ENCODE measurements at places on chromosomes 5 and 9.

DNA sequence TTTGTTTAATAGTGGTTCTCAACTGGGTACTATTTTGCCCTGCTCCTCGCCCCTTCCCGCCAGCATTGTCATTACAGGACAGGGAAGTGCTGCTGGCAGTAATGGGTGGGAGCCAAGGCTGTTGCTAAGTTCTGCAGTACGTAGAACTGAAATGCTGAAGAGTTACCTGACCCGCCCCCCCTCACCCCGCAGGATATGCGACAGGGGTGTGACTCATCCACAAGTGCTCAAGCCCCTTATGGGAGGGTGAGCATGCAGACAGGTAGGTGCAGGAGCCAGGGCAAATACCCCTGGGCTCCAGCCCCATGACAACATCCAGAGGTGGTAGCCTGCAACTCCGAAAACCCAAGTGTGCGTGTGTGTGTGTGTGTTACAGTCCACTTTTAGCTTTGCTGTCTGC lies 35.7 kb downstream of the LRRC70 start:
- no peaks in the 10 kb centered on the region for H3K36me3 ChIP-seq
- no peaks in the 10 kb centered on the region for H3K4me1 ChIP-seq
- no peak for DNase-seq

DNA sequence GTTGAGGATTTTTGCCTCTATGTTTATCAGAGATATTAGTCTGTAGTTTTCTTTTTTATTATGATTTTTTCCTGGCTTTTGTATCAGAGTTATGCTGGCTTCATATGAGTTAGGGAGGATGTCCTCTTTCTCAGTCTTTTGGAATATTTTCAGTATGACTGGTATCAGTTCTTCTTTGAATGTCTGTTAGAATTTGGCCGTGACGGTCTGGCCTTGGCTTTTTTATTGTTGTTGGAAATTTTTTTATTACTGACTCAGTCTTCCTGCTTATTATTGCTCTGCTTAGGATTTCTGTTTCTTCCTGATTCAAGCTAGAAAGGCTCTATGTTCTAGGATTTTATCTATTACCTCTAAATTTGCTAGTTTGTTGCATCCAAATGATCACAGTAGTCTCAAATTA lies 421.9 kb downstream of the CDH10 start:
- H3K36me3 ChIP-seq = no peaks in the 10 kb centered on the region
- H3K4me3 ChIP-seq = no peak overlapping the region
- no peak overlapping the region for H3K27ac ChIP-seq
- no peaks in the 10 kb centered on the region for H3K27me3 ChIP-seq
- no peak for DNase-seq

GRCh38 chr5:175629261-175629660 lies 28.6 kb upstream of the HRH2 start:
- no peaks in the 10 kb centered on the region for H3K4me1 ChIP-seq
- H3K36me3 ChIP-seq = no peaks in the 10 kb centered on the region
- no peak overlapping the region for H3K4me3 ChIP-seq
- H3K27me3 ChIP-seq = no peaks in the 10 kb centered on the region

GRCh38 chr9:70935856-70936255 lies 185.6 kb downstream of the TRPM3 start:
- no peaks in the 10 kb centered on the region for H3K4me1 ChIP-seq
- no peaks in the 10 kb centered on the region for H3K36me3 ChIP-seq
- DNase-seq = no peak
- no peak overlapping the region for H3K27ac ChIP-seq

GRCh38 chr5:176676361-176676824 lies 29.1 kb downstream of the TSPAN17 start:
- H3K36me3 ChIP-seq = no peaks in the 10 kb centered on the region
- no peak overlapping the region for H3K27ac ChIP-seq
- DNase-seq = no peak
- peaks cover 34% of the 10 kb centered on the region for H3K27me3 ChIP-seq

- no peak for DNase-seq
- H3K4me1 ChIP-seq = peaks cover 12% of the 10 kb centered on the region
- H3K27me3 ChIP-seq = no peaks in the 10 kb centered on the region
- H3K36me3 ChIP-seq = peaks cover 6% of the 10 kb centered on the region
These were observed 13.6 kb downstream of the UBE2D2 start for GRCh38 chr5:139574641-139575312.

DNA sequence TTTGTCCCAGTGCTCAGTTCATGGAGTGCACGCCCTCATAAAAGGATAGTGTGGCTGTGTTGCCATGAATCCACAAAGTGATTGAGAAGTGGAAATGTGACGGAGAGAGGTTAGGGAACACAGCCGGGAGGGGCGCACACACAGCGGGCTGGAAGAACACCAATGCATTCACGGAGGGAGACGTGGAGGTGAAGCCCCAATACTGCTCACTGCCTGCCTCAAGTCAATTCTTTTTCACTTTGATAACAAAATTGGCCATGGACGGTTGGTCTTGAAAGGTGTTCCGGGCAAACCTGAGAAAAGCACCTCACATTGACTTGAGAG lies 424.1 kb downstream of the MED10 start:
- H3K36me3 ChIP-seq = no peaks in the 10 kb centered on the region
- H3K4me1 ChIP-seq = no peaks in the 10 kb centered on the region
- no peak overlapping the region for H3K27ac ChIP-seq
- DNase-seq = no peak
- H3K4me3 ChIP-seq = no peak overlapping the region

DNA sequence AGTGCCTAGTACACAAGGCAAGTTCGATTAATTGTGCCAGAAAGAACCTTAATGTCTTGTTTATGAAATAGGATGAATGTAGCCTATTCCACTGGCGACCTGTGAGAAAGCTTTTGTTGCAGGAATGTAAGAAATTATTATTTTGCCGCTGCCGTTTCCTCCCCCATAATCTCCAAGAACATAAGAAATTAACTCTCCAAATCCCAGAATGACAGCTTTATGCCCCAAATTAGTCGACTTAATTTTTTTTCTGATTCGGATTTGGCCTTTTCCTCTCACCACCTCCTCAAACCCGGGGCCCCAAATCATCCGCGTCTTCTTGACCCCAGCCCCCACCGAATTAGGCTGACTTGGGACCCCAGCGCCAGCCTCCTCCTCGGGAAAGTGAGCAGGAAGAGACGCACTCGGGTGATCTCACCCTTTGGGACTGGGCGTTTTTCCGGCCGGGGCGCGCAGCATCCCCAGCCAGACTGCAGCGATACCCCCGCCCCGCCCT lies 682 bp upstream of the SPTAN1 start:
- H3K4me3 ChIP-seq = peak overlapping the region; percentile 90
- peaks cover 25% of the 10 kb centered on the region for H3K4me1 ChIP-seq
- peak overlapping the region; percentile 80 for H3K27ac ChIP-seq
- H3K27me3 ChIP-seq = no peaks in the 10 kb centered on the region

DNA sequence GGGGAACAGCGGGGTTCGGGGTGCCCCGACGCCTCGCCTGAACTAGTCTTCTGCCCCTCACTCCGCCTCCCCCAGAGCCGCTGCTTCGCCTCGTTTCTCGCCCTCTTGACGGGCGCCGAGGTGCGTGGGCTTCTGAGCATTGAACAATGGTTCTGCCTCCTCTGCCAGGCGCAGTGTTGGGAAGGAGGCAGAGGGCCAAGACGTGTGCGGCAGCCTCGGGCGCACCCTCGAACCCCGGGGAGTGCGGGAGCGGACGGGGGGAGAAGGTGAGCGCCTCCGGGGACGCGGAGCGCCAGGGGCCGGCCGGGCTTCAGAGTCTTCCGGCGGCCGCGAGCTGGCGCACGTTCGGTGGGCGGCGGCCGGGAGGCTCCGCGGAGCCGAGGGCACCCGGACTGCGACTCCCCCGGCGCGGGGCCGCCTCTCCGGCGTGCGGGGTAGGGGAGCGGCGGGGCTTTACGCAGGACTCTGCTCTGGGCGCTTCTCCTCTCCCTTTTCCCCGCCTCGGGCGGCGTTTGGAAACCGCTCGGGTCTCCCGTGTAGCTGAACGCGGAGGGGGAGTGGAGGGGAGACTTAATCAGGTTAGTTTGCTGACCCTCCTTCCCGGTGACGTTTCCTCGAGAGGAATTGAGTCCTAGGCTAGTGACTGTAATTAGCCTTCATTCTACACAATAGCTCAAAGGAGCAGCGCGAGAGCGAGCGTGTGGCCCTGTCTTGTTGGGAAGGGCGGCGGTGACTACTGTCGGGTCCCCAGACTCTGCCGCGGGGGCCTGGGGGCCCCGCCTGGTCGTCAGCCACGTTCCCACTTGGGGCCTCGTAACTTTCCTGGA lies 1.1 kb downstream of the VLDLR start:
- H3K4me3 ChIP-seq = peak overlapping the region; percentile 48
- no peak overlapping the region for H3K27ac ChIP-seq
- H3K4me1 ChIP-seq = peaks cover 28% of the 10 kb centered on the region
- no peaks in the 10 kb centered on the region for H3K36me3 ChIP-seq

Data from CD14-positive monocyte (primary cell).